ENCODE measurements at places on chromosomes 3 and 15.

GRCh38 chr3:68402235-68402918, 530.0 kb downstream of the TAFA4 start:
- DNase-seq, result no peak

GRCh38 chr3:126858401-126858800, 124.5 kb upstream of the PLXNA1 start:
- DNase-seq, result no peak

DNA sequence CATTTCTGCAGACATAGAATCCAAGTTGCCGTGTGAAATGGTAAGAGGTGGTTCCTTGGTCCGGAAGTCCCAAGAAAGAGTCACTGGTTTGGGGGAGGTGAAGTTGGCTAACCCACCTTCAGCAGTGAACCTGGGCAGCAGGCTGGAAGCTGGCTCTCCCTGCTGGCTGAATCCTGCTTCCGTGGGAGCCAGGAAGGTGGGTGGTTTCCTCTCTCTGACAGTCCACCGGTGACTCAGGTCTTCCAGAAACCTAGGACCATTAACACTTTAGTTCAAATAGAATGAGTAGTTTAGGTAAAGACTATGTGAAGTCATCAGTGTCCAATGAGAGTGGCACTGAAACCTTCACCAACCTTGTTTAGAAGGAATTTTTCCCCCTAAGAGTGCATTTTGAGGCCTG, 87.4 kb upstream of the CACNA2D3 start:
- DNase-seq, result no peak

- no peak for DNase-seq
These were observed 168.5 kb downstream of the FAM43A start for GRCh38 chr3:194854206-194854605.

DNA sequence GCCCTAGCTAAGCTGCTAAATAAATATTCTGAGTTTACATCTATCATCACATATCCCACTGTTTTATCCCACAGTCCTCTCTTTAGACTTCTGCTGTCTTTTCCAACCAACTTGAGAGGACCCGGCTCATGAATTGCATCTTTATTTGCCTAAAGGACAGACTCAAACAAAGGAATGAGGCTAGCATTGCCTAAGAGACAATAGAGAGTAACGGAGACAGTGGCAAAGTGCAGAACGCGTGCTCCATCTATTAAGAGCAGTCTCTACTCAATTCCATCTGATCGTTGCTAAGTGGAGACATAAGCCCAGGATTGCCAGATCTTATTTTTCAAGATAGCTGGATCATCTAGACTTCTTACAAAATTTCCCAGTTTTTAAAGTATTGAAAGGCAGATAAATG, 2.3 kb downstream of the ADAMTSL3 start:
- DNase-seq, result no peak

DNA sequence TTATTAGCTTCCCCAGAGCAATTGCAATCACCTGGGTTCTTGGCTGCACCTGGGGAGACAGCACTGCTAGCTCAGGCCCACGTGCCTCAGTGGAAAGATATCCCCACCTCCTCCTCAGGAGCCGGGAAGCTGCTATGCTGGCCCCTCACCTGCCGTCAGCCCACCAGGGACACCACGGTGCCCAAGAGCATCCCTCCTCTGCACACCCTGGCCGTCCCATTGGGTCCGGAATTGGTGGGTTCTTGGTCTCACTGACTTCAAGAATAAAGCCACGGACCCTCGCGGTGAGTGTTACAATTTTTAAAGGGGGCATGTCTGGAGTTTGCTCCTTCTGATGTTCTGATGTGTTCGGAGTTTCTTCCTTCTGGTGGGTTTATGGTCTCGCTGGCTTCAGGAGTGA, 72.3 kb upstream of the MEF2A start:
- DNase-seq, result no peak

GRCh38 chr3:98530676-98531075, 1.1 kb upstream of the GPR15 start:
- no peak for DNase-seq
